Activated T-helper 1 cell treated with anti-CD3 and anti-CD28 coated beads, Interleukin-2, amount 50 U/mL, for 16 hours (primary cell): ENCODE measurements at places on chromosomes 6 and 20.

GRCh38 chr6:98825600-98826230, 8.7 kb upstream of the POU3F2 start:
- DNase-seq: no peak

GRCh38 chr6:56890683-56891429, 64.1 kb upstream of the BEND6 start:
- no peak for DNase-seq

DNA sequence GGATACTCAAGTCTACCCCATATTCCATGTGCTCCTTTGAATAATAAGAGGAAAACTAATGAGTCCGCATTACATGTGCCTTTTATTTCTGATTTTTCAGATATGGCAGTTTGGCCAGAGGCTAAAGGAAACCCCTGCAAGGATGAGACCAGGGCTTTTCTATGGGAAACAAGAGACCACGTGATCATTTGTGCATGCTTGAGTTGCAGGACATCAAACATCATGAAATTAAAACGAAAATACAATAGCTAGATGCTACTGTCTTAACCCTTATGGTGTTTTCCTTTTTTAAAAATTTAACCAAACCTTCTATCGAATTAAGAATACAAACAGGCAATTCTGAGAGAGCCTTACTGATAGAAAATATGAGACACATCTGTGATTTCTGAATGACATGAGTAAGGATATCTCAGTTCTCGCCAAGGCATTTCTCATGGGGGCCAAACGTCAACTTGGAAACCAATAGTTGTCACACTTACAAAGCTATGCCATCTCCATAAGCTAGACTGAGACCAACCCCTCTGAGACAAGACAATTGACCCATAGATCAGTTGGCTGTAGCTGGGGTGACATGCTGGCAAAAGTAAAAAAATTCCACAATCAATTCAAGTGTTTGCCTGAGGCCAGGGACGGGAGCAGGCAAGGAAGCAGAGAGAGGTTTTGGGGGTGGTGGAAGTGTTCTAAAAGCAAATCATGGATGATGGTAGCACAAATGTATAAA, 52.8 kb downstream of the RIPOR2 start:
- DNase-seq: no peak

GRCh38 chr6:28897369-28897745, 26.4 kb downstream of the TRIM27 start:
- no peak for DNase-seq

DNA sequence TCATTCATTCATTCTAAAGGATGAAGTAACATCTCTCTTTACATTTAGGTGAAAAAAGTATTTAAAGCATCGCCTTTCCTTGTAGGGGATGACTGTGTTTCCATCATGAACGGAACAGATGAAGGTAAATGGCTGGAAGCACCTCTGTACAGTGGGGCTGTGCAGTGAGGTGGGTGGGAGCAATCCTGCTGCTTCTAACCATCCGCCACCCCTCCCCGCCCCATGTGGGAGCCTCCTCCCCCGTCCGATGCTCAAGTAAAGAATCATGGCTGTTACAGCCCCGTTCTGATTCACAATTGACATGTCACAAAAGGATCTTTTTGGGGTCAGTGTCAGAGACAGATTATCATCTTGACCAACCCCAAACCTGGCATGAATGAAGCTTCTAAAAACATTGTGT, 19.3 kb downstream of the ENTPD6 start:
- no peak for DNase-seq

GRCh38 chr20:45545754-45546453, 1.3 kb downstream of the EPPIN start:
- DNase-seq: no peak

DNA sequence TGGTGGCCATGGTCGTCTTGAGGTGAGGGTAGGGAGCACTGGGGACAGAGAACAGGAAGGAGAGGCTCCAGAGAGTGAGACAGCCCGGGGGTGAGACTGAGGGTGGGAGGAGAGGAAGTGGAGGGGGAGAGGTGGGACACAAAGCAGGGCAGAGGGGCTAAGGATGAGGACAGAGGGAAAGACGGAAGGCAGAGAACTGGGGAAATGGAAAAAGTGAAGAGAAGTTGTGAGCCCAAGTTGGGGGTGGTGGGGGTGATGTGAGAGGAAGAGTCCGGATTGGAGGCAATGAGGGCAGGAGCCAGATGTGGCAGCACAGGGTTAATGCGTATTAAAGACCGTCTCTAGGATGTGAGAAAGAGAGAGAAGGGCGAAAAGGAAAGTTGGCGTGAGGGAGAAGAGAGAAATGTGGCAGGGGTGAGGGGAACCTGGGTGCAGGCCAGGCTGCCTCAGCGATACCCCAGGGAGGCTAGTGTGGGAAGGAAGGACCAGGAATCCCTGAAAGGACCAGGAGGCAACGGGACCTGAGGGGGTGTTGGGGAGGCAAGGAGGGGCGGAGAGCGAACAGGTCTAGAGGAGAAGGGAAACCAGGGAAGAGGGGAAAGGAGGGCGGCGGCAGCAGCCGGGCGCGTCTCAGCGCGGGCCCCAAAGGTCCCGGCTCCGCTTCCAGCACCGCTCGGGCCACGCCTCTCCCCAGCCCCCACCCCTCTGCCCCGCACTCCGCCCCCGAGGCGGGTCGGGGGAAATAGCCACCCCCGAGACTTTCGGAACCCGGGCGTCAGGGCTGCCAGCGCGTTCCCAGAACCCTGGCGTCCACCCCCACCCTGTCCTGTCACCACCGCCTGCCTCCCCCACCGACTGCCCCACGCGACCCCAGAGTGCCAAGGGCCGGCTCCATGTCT, at the start of gene PPP1R18:
PPP1R18 (minus strand) TSS at position 637 of the 899 bp plus-strand sequence; CDS start at position 10, 627 bp downstream.
- DNase-seq: peak; percentile 75

GRCh38 chr20:10720565-10720964, 46.8 kb upstream of the JAG1 start:
- DNase-seq: no peak

DNA sequence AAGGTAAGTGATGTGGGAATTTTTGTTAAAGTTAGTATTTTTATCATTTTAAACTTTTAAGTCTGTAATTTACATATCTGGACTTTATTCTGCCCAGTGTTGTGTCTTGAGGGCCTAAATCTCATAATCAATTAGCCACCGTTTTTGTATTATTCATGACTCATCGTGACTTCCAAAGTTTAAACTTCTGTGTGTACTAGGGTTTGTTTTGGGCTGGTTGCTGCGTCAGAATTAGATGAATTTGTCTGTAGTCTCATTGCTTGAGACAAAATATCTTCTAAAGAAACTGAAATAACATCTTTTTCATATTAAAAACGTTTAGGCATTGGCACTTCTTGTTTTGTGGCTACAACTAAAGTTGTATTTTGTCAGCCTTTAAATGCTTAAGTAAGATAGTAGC, 41.3 kb downstream of the CDYL start:
- DNase-seq: no peak

DNA sequence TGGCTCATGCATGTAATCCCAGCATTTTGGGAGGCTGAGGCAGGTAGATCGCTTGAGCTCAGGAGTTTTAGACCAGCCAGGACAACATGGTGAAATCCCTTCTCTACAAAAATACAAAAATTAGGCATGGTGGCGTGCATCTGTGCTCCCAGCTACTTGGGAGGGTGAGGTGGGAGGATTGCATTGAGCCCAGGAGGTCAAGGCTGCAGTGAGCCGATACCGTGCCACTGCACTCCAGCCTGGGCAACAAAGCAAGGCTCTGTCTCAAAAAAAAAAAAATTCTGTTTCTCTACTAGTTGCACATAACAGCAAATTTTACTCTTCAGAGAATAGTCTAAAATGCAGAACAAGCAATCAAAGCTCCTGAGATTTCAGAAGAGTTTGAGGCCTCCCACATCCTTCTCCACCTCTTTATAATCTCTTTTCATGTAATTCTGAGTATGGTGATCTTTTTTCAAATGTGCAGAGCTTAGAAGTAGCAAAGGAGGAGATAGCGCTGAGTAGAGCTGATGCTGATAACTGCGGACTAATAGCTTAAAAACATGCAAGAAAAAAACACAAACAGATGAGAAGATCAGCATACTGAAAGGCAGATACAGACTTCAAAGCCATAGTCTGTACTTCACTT, 23.3 kb downstream of the LRRN4 start:
- DNase-seq: no peak

GRCh38 chr6:120608826-120609225, 725.5 kb downstream of the TBC1D32 start:
- DNase-seq: no peak

DNA sequence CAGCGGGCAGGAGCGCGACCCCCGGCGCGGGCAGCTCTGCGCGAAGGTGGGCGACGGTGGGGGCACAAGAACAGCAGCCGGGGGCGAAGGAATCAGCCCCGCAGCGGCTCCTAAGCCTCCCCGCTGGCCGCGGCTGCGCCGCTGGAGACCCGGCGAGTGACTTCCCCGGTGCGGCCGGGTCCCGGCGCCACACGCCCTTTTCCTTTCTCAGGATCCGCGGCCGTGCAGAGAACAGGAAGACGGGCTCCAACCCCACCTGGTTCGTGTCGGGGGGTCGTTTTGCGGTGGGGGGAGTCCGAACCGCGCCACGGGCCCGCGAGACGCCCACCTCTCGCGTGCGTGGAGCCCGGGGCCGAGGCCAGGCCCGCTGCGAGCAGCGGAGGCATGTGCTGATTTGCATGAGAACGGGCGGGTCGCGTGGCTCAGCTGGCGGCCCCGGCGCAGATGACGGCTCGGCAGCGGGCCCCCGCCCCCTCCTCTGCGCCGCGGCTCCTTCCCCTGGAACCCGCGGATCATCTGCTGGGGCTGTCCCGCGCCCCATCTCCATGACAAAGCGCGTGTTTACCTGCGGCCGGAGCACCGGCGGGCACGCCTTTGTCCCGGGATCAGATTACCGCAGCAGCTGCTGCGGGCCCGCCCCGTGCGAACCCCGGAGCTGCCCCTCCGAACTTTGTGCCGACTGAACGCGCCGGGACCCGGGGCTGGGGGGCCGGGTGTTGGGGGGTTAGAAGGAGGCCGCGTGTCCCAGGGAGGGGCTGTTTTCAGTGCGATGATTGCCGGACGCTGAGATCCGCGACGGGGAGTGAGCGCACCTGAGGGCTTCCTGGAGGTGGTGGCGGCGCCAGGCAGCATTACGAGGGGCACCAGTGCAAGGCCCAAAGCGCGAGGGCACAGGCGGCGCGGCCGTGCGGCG, 4.9 kb upstream of the DLL1 start:
- no peak for DNase-seq

- no peak for DNase-seq
Observed at GRCh38 chr6:1958257-1958656, 287.1 kb downstream of the GMDS start.
